NCI-H2171 (cell line): ENCODE measurements at places on chromosomes 3 and 15.

DNA sequence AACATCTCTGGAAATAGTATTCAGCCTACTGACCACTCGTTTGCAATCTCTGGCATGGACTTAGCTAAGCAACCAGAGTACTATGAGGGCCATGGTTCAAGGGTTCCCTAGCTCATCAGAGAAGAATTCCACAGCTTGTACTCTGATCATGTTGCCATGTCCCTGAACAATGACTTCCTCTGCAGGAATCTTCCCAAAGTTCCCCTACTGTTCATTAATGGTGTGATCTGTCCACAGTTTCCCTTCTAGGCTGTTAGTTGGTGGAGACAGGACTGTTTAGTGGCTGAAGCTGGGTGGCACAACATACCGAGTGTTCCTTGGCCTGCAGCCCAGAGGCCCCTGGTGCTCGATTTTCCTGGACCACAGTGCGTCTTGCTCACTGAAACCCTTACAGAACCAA is 44.4 kb upstream of the GALNT15 start:
- no peak for DNase-seq

DNA sequence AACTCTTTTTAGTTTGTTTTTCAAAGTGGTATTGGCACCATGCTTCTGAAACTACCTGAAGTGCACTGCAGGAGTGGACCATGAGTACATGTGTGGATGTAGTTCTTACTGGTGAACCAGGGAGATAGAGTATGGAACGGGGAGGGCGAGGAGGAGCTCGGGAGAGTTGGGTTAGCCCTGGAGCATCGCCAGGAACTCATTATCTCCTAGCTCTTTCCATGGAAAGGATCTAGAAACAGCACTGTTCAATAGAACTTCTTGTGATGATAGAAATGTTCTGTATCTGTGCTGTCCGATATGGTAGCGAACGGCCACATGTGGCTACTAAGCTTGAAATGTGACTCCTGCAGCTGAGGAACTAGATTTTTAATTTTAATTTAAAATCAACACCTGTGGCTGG is 47.3 kb downstream of the VGLL4 start:
- no peak for DNase-seq

- no peak for DNase-seq
Observed at GRCh38 chr3:9292516-9292915, 43.1 kb upstream of the SRGAP3 start.

- no peak for DNase-seq
Observed at GRCh38 chr3:138686771-138687221, 78.2 kb downstream of the FAIM start.
